ENCODE measurements at places on chromosomes 3 and 15. TPM values are rescaled to one million over a fixed set of nuclear protein-coding genes. Genes with fewer than 3 reads are reported as not detected.

NKIRAS1 gene
- total RNA-seq = 13.7 TPM

SLC9A9 gene
- total RNA-seq = 0.27 TPM

CX3CR1 gene
- 0.04 TPM for total RNA-seq

GOLGA8Q gene
- 0.09 TPM for total RNA-seq

PLSCR2 gene
- total RNA-seq = 0.11 TPM

CADPS gene
- total RNA-seq = not detected

C3orf49 gene
- not detected for total RNA-seq

VGLL3 gene
- total RNA-seq = 16.1 TPM

GHRL gene
- total RNA-seq = not detected

ZMAT3 gene
- 6.8 TPM for total RNA-seq

SLC9C1 gene
- total RNA-seq = not detected

FOXB1 gene
- total RNA-seq = not detected

SPTBN5 gene
- 0.21 TPM for total RNA-seq

TNFSF10 gene
- 0.14 TPM for total RNA-seq

SGO1 gene
- 15.8 TPM for total RNA-seq

ACTRT3 gene
- 3.5 TPM for total RNA-seq

XCR1 gene
- not detected for total RNA-seq

FETUB gene
- total RNA-seq = 0.23 TPM

MYZAP gene
- 1.3 TPM for total RNA-seq

SERPINI2 gene
- not detected for total RNA-seq

TRIM42 gene
- total RNA-seq = not detected

DUOX1 gene
- total RNA-seq = not detected

VEPH1 gene
- total RNA-seq = 0.25 TPM

SLC24A5 gene
- not detected for total RNA-seq

SPSB4 gene
- 0.25 TPM for total RNA-seq

CORO2B gene
- total RNA-seq = 2.9 TPM

CSPG5 gene
- 1.3 TPM for total RNA-seq

CHRD gene
- 0.21 TPM for total RNA-seq

CPNE4 gene
- 4.8 TPM for total RNA-seq
